Activated naive CD8-positive, alpha-beta T cell treated with anti-CD3 and anti-CD28 coated beads, Interleukin-2, amount 10 ng/mL, durations not matched to agents 7 days and 5 days (primary cell): ENCODE measurements at places on chromosomes 2 and 18.

- H3K27ac ChIP-seq, result no peak overlapping the region
- no peak for DNase-seq
- no peaks in the 10 kb centered on the region for H3K36me3 ChIP-seq
- H3K4me3 ChIP-seq, result no peak overlapping the region
- H3K4me1 ChIP-seq, result no peaks in the 10 kb centered on the region
Observed at GRCh38 chr2:138703242-138703641, 76.9 kb downstream of the NXPH2 start.

DNA sequence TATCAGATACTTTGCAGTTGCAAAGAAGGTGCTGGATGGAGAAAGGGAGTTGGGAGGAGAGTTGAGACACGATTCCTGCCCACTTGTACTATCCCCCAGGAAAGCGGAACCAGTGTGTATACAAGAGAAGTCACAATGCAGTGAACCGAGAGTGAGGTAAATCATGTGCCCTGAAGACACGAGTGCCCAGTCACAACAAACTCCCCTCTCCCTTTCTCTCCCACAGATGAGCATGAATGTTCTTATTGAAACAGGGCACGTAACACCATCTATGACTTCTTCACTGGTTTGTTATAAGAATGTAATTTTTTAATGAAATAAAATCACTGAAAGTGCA, 155.7 kb downstream of the IRS1 start:
- no peak overlapping the region for H3K4me3 ChIP-seq
- peaks cover 15% of the 10 kb centered on the region for H3K27me3 ChIP-seq
- peaks cover 4% of the 10 kb centered on the region for H3K36me3 ChIP-seq
- DNase-seq, result no peak
- H3K4me1 ChIP-seq, result peaks cover 2% of the 10 kb centered on the region

DNA sequence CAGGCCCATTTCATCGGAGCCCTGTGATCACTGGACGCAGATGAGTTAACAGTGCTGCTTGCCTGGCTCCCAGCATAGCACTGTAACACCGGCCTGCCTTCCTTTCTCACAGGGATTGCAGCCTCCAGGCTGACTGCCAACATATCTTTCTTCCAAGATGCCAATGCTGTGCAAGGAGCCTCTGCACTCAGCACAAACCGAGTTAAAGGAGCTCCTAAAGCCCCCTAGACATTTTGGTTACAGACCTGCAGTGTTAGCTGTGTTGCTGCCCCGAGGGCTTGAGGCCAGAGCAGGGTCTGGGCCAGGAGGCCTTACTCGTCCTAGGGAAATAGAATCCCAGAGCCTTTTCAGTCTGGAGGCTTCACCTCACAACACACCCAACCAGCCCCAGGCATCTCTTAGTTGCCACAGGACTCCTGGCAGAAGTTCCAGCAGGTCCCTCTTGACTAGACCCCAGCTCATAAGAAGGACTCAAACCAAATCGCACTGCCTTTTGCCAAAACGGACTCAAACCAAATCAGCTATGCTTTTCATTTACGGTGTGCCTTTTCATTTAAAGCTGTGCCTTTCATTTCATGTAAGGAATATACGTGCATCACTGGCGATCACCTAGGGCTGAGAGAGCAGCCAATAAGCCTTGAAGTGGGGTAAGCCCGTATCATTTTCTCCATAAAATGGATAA, 58.4 kb upstream of the EML4 start:
- H3K4me3 ChIP-seq, result no peak overlapping the region
- no peak overlapping the region for H3K27ac ChIP-seq
- H3K27me3 ChIP-seq, result peaks cover 1% of the 10 kb centered on the region
- H3K4me1 ChIP-seq, result peaks cover 6% of the 10 kb centered on the region
- peaks cover 4% of the 10 kb centered on the region for H3K36me3 ChIP-seq
- DNase-seq, result no peak

- no peak for DNase-seq
- peak overlapping the region; percentile 31 for H3K4me3 ChIP-seq
- no peaks in the 10 kb centered on the region for H3K36me3 ChIP-seq
Observed at GRCh38 chr2:219452361-219453317, 18.0 kb downstream of the SPEG start.

- H3K4me3 ChIP-seq, result peak overlapping the region; percentile 36
- DNase-seq, result no peak
- peaks cover 1% of the 10 kb centered on the region for H3K27me3 ChIP-seq
- peaks cover 30% of the 10 kb centered on the region for H3K4me1 ChIP-seq
Observed at GRCh38 chr2:179239195-179239594, 25.4 kb downstream of the SESTD1 start.

GRCh38 chr2:215020283-215020682, 118.1 kb downstream of the ABCA12 start:
- no peak overlapping the region for H3K4me3 ChIP-seq
- H3K27ac ChIP-seq, result no peak overlapping the region
- no peaks in the 10 kb centered on the region for H3K27me3 ChIP-seq
- H3K36me3 ChIP-seq, result no peaks in the 10 kb centered on the region
- no peaks in the 10 kb centered on the region for H3K4me1 ChIP-seq

- peaks cover 3% of the 10 kb centered on the region for H3K27me3 ChIP-seq
- peaks cover 6% of the 10 kb centered on the region for H3K36me3 ChIP-seq
- H3K27ac ChIP-seq, result no peak overlapping the region
Observed at GRCh38 chr2:231181860-231182512, 16.4 kb upstream of the ARMC9 start.

DNA sequence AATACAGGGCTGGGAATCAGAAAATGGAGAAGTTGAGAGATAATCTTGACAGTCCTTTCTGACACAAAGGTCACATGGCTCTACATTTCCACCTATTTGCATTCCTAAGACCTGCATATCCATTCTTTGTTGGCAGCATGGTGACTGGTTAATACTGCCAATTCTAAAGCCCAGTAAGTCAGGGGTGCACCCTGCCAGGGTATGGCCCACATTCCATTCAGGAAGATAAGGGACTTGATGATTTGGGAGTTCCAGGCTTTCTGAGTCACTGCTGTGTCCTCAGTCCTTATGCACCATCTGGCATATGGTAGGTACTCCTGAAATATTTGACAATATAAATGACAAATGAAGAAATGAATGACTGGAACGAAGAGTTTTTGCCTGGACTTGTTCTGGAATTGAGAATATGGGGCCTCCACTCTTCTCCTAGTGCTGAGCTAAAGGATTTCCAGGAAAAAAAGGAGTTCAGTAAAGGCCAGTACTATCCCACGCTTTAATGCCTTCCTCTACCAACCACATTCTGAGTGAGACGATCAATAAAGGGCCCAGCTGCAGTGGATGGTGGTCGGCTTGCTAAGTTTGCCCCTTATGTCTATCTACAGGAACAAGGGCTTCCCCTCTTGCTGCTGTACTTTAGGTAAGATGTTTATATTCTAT, 31.7 kb upstream of the EIF2AK3 start:
- peaks cover 2% of the 10 kb centered on the region for H3K27me3 ChIP-seq
- no peaks in the 10 kb centered on the region for H3K4me1 ChIP-seq
- no peak overlapping the region for H3K4me3 ChIP-seq
- H3K27ac ChIP-seq, result no peak overlapping the region

DNA sequence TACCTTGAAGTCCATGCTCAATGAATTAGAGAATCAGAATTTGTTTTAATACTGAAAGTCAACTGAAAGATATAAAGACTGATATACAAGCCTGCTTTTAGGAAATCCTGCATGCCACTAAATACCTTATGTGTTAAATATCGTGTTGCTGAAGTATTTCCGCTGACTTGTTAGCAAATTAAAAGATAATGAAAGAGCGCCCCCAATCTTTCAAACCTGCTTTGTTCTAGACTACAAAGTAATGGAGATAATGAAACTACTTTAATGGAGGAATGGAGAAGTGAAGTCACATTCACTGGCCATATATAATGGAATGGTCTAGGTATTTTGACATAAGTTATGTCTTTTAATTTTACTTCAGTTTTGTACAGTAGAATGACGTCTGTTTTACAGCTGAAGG, 95.7 kb downstream of the ASXL3 start:
- no peak overlapping the region for H3K27ac ChIP-seq
- no peak for DNase-seq
- no peak overlapping the region for H3K4me3 ChIP-seq
- H3K4me1 ChIP-seq, result no peaks in the 10 kb centered on the region
- no peaks in the 10 kb centered on the region for H3K27me3 ChIP-seq

- no peaks in the 10 kb centered on the region for H3K36me3 ChIP-seq
- H3K4me3 ChIP-seq, result no peak overlapping the region
- H3K27me3 ChIP-seq, result no peaks in the 10 kb centered on the region
- DNase-seq, result no peak
- no peak overlapping the region for H3K27ac ChIP-seq
Observed at GRCh38 chr2:167271932-167272331, 383.7 kb downstream of the XIRP2 start.

DNA sequence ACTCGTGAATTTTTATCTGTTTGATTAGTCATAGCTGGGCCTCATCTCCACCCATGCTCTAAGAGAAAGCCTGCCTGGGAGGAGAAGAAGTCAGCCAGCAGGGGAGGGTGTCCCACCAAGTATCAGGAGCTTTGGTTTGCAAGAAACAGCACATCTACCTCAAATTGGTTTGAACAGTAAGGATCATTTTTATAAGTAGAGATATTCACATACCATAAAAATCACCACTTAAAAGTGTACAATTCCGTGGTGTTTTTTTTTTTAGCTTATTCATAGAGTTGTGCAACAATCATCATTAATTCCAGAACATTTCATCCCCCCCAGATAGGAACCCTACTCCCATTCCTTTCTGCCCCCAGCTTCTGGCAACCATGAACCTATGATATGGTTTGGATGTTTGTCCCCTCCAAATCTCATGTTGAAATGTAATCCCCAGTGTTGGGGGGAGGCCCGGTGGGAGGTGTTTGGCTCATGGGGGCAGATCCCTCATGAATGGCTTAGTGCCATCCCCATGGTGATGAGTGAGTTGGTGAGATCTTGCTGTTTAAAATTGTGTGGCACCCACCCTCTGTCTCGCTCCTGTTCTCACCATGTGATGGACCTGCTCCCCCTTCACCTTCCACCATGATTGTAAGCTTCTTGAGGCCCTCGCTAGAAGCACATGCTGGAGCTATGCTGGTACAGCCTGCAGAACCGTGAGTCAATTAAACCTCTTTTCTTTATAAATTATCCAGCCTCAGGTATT, 36.2 kb upstream of the HS6ST1 start:
- no peak overlapping the region for H3K4me3 ChIP-seq
- no peak for DNase-seq
- no peak overlapping the region for H3K27ac ChIP-seq
- H3K4me1 ChIP-seq, result no peaks in the 10 kb centered on the region

- H3K4me3 ChIP-seq, result no peak overlapping the region
- H3K4me1 ChIP-seq, result peaks cover 10% of the 10 kb centered on the region
Observed at GRCh38 chr2:148042219-148042618, 21.3 kb downstream of the MBD5 start.

DNA sequence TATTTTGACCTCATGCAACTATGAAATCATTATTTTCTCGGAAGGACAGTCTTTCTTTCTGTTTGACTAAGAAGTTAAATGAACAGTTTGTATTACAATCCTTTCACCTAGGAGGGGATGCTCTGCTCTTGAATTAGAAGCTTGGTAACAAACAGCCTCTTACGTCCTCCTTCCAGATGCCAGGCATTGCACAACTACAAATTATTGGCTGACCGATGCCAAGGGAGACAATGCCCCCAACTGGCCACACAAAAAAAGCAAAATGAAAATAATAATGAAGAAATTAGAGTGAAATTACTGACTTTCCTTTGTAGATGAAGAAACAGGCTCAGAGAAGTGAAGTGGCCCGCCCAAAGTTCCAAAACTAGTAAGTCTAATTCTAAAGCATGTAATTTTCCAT, 177.9 kb downstream of the CYRIA start:
- H3K4me3 ChIP-seq, result no peak overlapping the region
- H3K4me1 ChIP-seq, result no peaks in the 10 kb centered on the region
- no peak overlapping the region for H3K27ac ChIP-seq
